Hair follicle dermal papilla cell (primary cell): ENCODE measurements at places on chromosomes 16 and 17. TPM values are rescaled to one million over a fixed set of nuclear protein-coding genes. Genes with fewer than 3 reads are reported as not detected.

FOXF1 gene
- 0.61 and 0.81 TPM in 2 replicates for total RNA-seq

PSMB10 gene
- total RNA-seq = 63.9 and 73.6 TPM in 2 replicates

KCNJ16 gene
- 0.36 TPM in 1 of 2 replicates, not detected in the other for total RNA-seq

MT1M gene
- total RNA-seq = 0.81 and 1.6 TPM in 2 replicates

CMTM2 gene
- total RNA-seq = not detected in 2 replicates

SNX20 gene
- not detected in 2 replicates for total RNA-seq

SLC9A5 gene
- total RNA-seq = 3.0 and 4.1 TPM in 2 replicates

SOX9 gene
- 1.3 and 1.8 TPM in 2 replicates for total RNA-seq

NPIPB8 gene
- total RNA-seq = not detected in 2 replicates

CLEC18A gene
- total RNA-seq = 0.24 and 0.65 TPM in 2 replicates

CACNG4 gene
- total RNA-seq = not detected in 2 replicates

NR1D1 gene
- 3.6 and 3.9 TPM in 2 replicates for total RNA-seq

CA4 gene
- not detected in 2 replicates for total RNA-seq

PAQR4 gene
- total RNA-seq = 2.6 and 3.3 TPM in 2 replicates
